ENCODE measurements at places on chromosomes 6 and 20.

DNA sequence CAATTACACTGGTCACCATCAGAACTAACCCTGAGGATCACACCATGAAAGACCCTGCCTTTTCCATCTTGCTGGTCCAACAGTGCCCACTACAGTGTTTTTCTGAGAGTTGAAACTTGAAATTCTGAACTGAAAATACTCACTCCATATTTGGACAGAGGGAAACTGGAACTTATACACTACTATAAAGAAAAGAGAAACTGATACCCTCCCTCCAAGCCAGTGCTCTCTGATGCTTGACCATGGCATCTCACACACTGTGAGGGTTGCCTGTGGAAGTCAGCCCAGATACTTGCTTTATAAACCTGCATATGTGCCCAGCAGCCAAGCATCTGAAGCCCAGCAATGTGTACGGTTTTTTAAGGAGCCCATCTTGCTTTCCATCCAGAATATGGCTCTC, 108.7 kb downstream of the FOXA2 start:
- DNase-seq = no peak

GRCh38 chr6:104281370-104281769, 578.3 kb downstream of the HACE1 start:
- DNase-seq = no peak

- peak; percentile 3 for DNase-seq
Measured at GRCh38 chr6:257031-257725, 35.1 kb upstream of the DUSP22 start.

- peak; percentile 87 for DNase-seq
Measured at GRCh38 chr6:52511572-52512151, 65.2 kb downstream of the TRAM2 start.

DNA sequence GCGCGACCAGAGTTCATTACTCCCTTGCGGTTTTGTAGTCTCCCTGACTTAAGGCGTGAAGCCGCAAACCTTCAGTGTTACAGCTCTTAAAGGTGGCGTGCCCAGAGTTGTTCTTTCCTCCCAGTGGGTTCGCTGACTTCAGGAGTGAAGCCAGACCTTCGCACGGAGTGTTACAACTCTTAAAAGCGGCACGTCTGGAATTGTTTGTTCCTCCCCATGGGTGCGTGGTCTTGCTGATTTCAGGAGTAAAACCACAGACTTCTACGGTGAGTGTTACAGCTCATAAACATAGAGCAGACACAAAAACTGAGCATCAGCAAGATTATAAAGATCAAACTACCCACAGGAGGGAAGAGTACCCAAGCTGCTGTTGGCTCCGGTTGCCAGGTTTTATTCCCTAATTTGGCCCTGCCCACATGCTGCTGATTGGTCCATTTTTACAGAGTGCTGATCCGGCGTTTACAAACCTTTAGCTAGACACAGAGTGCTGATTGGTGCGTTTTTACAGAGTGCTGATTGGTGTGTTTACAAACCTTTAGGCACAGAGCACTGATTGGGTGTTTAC, 10.4 kb downstream of the TMEM14C start:
- peak; percentile 25 for DNase-seq

GRCh38 chr6:150056916-150057315, 12.0 kb downstream of the ULBP3 start:
- DNase-seq = no peak

DNA sequence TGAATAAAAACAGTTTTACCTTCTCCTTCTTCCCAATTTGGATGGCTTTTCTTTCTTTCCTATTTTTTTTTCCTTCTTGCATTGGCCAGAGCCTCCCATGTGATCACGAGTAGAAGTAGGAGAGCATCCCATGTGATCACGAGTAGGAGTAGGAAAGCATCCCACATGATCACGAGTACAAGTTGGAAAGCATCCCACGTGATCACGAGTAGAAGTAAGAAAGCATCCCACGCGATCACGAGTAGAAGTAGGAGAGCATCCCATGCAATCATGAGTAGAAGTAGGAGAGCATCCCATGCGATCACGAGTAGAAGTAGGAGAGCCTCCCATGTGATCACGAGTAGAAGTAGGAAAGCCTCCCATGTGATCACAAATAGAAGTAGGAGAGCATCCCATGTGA, 218.6 kb downstream of the DLL1 start:
- no peak for DNase-seq

DNA sequence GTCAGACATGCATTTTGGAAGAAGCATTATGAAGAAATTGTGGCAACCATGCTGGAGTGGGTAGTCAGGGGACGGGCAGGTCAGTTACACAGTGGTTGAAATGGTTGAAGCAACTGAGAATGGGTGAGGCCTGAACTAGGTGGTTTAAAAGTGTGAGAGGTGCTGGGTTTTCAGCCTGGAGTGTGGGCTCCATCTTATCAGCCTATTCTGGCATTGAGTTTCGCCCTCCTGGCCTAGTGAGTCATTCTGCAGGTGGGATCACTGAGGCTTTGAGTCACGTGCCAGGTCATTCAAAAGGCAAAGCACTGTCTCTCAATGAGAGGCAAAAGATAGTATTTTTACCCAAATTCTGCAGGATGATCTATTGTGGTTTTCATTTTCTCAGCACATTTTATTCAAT, 181.9 kb upstream of the CHD6 start:
- no peak for DNase-seq

DNA sequence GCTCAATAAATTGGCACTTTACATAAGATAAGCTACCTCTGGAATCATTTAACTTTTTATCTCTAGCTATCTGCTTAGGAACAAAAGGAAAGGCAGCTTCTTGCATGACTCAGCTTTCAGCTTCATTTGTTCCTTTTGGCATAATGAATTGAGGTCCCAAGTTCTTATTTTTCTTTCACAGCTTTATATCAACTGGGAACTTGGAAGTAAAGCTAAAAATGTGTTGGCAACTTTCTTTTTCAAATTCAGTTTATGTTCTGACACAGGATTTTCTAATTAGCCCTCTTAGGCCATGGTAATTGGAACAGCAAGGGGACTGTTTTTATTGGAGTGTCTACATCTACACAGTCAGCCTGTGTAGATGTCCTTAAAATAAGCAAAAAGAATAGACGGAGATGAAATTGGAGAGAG, 55.2 kb upstream of the MRAP2 start:
- DNase-seq = no peak
